ENCODE measurements at places on chromosomes 6 and 20.

DNA sequence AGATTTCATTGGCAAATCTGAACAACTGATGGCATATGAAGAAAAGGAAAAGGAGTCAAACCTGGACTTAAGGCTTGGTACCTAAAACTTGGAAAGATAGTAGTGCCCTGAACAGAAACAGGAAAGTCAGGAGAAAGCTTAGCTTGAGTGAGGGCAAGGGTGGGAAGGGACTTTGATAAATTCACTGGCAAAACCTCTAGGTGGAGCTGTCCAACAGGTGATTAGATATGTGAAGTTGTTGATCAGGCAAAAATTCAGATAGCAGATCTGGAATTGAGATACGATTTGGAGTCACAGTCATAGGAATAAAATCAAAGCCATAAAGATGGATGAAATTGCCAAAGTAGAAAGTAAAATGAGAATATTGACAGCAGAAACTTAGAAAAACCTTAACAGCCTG lies 16.1 kb upstream of the ZNF292 start:
- peak; percentile 51 for DNase-seq

- DNase-seq, result no peak
These were observed 251.6 kb downstream of the ERMARD start for GRCh38 chr6:170003027-170003426.

DNA sequence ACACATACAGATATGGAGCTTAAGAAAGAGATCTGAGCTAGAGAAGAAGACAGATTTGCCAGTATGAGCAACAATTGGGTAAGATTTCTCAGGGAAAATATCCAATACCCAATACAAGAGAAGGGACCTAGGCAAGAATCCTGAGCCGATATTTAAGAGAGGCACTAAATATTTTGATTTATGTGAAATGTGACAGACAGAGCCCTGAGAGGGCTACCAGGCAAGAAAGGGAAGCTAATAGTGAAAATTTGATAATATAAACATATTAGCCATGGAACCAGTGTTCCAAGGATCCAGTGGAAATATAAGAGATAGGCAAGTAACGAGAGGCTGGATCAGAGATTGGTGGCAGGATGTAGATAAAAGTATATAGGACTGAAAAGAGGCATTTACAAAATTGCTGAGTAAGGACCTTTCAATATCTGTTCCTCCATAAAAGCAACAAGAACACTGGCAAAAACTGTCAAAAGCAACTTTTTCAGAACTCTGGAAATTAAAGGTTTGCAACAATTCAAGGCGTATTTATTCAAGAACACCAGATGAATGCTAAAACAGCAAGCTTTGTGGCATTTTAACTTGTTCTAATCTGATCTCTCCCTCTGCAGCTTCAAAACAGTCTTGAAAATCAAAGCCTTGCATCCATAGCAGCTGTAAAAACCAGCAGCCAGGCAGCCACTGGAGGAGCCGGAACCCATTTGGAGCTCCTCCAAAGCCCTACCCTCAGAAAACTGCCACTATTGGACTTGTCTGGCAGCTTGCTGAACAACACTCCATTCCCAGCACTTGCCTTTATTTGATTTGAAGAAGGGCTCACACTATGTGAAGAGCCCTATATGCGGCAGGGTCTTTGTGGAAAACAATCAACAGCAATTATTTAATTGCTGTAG lies 58.8 kb downstream of the REV3L start:
- no peak for DNase-seq

DNA sequence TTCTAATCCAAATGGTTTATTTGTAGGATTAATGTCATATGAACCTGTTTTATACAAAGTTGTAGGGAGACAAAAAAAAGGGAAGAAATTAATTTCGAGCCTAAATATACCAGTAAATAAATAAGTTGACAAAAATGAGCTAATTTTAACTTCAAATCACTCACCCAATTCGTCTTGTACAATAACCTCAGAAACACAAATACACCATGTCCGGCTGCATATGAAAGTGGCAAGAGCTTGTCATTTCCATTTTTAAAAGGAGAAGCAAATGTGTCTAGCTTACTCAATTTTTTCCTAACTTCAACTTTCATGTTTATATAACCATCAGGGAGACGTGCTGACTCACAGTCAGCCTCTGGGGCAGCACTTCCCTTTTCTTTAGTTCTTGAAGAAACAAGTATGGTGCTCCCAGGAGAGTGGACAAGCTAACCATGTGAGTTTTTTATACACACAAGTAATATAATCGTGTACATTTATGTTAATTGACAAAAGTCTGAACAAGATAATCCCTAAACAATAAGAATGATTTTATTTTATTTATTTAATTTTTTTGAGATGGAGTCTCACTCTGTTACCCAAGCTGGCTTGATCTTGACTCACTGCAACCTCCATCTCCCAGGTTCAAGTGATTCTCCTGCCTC lies 55.5 kb upstream of the SGK1 start:
- no peak for DNase-seq

All from activated naive CD4-positive, alpha-beta T cell treated with anti-CD3 and anti-CD28 coated beads, Interleukin-2, amount 10 ng/mL, durations not matched to agents 7 days and 5 days (primary cell).